Chondrocyte (in vitro differentiated cells): ENCODE measurements at places on chromosomes 5 and 9. TPM values are rescaled to one million over a fixed set of nuclear protein-coding genes. Genes with fewer than 3 reads are reported as not detected.

PTGDS gene
- total RNA-seq: 24.2 to 80.4 TPM (median 76.8 TPM) in 3 replicates

DNA sequence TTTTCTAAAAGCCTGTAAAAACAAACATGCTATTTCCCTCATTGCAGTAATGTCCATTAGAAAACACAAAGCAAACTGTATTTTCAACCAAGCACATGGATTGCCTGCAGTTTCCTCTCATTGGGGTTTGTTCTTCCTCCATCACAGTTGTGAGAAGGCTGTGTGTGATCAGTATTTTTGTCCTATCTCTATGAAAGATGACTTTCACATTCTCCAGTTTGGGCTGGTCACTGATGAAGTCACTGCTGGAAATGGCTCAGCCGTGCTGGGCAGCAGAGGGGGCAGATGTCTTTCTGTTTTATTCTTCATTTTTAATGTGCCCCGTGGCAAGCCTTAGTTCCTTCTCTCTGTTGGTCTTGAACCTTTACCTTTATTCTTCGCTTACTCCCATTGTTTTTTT is 288.9 kb upstream of the MPDZ start:
- H3K27me3 ChIP-seq: no peaks in the 10 kb centered on the region
- H3K36me3 ChIP-seq: no peaks in the 10 kb centered on the region
- peak overlapping the region; percentile 83 for H3K27ac ChIP-seq
- H3K4me3 ChIP-seq: peak overlapping the region; percentile 64
- no peak for DNase-seq

DNA sequence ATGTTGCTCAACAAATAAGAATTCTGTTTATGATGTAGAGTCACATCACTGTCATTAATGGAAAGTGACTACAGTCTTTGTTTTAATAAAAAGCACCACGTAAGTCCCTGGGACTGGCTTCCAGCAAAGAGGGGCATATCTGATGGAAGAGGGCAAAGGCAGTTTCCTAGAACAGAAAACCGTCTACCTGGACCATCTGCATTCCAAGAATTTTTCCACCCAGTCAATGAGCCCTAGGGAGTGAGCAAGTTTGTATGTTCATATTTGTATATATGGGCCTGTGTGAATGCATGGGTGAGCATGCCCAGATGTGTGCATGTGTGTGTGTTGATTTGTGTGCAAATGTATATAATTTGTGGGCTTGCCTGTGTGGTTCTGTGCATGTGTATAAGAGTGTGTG is 156.8 kb upstream of the SEMA6A start:
- H3K36me3 ChIP-seq: no peaks in the 10 kb centered on the region
- DNase-seq: no peak
- no peak overlapping the region for H3K4me3 ChIP-seq
- no peak overlapping the region for H3K27ac ChIP-seq
- H3K4me1 ChIP-seq: peaks cover 15% of the 10 kb centered on the region
- H3K27me3 ChIP-seq: peaks cover 2% of the 10 kb centered on the region

DNA sequence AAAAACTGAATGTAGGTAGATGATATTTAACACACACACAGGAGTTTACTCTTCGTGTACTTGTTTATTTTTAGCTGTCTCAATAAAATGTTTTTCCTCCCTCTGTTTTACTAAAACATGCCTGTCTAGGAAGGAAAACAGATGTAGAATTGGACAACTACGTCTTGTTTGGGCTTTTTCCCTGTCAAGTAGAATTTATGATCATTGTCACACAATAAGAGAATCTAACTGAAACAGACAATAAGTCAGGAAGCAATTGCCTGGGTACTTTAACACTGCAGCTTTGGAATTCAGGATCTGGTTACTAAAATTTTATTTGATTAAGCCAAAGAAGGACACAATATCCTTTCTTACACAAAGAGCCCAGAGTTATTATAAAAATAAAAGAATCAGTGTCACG is 164.2 kb downstream of the ZDHHC21 start:
- no peaks in the 10 kb centered on the region for H3K36me3 ChIP-seq
- peaks cover 15% of the 10 kb centered on the region for H3K4me1 ChIP-seq
- H3K27ac ChIP-seq: no peak overlapping the region
- no peak for DNase-seq
- H3K4me3 ChIP-seq: no peak overlapping the region
- no peaks in the 10 kb centered on the region for H3K27me3 ChIP-seq

- no peak for DNase-seq
- no peaks in the 10 kb centered on the region for H3K27me3 ChIP-seq
- peaks cover 32% of the 10 kb centered on the region for H3K4me1 ChIP-seq
- H3K36me3 ChIP-seq: peaks cover 1% of the 10 kb centered on the region
- peak overlapping the region; percentile 61 for H3K27ac ChIP-seq
These were observed 5.2 kb upstream of the ST6GALNAC6 start for GRCh38 chr9:127904561-127905003.

- no peaks in the 10 kb centered on the region for H3K27me3 ChIP-seq
- peaks cover 2% of the 10 kb centered on the region for H3K4me1 ChIP-seq
- peak; percentile 33 for DNase-seq
- H3K36me3 ChIP-seq: no peaks in the 10 kb centered on the region
These were observed 4.1 kb upstream of the BBLN start for GRCh38 chr9:128155736-128156500.
